ENCODE measurements at places on chromosomes 11 and 22.
A peak's percentile ranks its signal among the peaks of the same experiment; 100 is the strongest.

GRCh38 chr11:68326334-68327215, 14.2 kb downstream of the LRP5 start:
- no peak for DNase-seq

DNA sequence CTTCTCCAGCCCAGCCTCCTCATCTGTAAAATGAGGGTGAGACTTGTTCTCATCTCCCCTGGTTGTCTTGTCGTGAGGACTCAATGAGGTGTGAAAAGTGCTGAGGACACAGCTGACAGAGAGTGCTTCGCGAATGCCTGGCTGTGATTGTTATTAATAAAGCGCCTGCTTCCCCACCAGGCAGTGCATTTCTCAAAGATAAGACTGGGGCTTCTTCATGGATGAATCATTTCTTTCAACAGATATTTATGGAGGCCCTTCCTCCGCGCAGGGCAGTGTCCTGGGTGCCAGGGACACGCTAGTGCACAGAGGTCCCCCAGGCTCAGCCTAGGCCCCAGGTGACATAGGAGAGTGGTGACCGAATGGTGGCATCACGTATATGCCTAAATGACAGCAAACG, 34.3 kb upstream of the SHISAL1 start:
- no peak for DNase-seq

- no peak for DNase-seq
These were observed 98.7 kb downstream of the ADAMTS15 start for GRCh38 chr11:130546901-130547694.

- no peak for DNase-seq
These were observed 6.1 kb upstream of the CD59 start for GRCh38 chr11:33742249-33742851.

DNA sequence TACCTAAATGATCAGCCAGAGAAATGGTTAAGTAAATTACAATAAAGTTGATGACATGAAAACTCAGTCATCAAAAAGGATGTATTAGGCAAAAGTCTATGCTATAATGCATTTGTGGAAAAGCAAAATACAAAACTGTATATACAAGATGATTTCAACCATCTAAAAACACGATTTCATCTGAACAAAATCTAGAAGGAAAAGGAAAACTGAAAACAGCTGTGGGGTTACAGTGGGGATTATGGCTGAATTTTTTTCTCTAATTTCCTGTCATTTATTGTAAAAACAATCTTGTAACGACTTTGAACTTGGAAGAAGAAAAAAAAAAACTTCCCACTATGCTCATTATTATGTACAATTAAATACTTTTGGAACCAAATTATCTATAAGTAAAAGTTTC, 30.3 kb downstream of the CHEK2 start:
- no peak for DNase-seq

DNA sequence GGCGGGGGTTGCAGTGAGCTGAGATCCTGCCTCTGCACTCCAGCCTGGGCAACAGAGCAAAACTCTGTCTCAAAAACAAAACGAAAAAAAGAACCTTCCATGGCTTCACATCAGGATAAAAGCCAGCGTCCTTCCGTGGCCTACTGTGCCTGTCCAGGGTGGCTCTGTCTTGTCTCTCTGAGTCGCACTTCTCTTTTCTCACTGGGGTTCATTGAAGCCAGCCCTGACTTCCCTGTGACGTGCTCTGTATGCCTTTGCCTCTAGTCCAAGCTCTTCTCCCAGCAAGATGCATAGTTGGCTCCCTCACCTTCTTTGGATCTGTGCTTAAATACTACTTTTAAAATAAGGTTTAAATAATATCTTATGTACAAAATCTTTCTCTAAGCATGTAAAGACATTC, 11.6 kb downstream of the ATXN10 start:
- no peak for DNase-seq

GRCh38 chr11:69921128-69922014, 102.2 kb upstream of the FGF3 start:
- DNase-seq, result no peak

GRCh38 chr11:109435121-109435742, 13.2 kb downstream of the C11orf87 start:
- DNase-seq, result no peak

DNA sequence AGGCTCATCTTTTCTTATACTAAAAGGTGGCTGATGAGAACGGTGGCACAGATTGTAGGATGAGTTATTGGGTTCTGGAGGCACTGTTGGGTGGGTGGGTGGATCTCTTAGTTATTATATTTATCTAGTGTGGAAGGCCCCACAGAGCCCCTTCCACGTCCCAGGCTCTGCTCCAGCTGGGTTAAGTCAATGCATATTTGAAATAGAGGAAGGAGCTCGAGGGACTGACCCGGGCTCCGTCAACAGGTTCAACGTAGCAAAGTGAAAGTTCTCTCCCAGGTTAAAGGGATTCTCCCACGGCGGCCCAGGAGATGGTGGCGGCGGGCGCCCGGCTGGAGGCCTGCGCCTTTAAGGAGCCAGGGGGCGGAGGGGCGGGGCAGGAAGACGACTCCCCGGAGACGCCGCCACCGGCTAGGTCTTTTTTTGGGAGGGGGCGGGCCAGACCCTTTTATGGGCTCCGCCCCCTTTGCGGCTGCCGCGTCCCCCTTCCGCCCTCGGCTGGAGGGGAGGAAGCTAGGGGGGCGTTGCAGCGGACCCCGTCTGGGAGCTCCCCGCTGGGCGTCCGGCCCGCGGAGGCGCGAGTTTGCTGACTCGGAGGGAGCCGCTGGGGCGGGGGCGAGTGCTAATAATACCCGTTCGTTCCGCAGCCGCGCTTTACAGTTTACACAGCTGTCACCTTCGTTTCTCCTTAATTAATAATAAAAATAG, 1.5 kb upstream of the INPPL1 start:
- peak; percentile 94 for DNase-seq

- peak; percentile 38 for DNase-seq
These were observed 15.6 kb upstream of the CYP2R1 start for GRCh38 chr11:14907411-14908213.

DNA sequence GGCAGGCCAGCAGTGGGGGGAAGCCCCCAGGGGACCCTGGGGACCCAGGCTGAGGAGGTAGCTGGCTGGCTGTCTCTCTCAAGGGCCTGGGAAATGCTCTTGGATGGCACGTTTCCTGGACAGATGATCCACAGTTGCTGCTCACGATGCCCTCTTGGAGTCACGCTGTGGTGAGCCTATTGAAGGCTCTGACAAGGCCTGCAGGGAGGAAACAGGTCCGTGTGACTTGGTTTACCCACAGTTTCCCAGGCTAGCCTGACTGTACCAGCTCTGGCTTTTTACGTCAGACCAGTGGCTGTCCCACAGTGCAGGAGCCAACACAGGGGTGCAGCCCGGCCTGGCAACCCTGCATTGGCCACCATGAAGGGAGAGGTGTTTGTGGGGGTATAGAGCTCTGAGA, 29.2 kb upstream of the PPARA start:
- no peak for DNase-seq

DNA sequence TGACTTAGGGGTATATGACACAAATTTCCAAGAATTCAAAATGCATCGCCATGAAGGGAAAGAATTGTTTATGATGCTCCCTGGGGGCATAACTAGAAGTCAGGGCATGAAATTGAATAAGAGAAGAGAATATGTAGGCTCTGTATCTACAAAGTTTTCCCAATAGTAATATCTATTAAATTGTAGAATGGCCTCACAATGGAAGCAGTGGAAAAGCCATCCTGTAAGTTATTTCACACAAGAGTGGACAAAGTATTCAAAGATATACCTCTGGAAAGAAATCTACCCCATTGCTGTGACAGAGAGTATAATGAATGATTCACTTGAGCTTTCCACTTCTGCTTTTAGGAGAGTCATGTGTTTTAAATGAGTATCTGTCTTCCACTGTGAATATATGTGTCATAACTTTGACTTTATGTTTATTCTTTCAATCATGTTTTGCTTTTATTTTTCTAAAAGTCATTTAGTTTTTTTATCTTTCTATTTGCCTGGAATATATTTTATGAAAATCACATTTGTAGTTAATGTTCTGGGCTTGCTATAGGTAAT, 65.7 kb upstream of the DDI1 start:
- no peak for DNase-seq

DNA sequence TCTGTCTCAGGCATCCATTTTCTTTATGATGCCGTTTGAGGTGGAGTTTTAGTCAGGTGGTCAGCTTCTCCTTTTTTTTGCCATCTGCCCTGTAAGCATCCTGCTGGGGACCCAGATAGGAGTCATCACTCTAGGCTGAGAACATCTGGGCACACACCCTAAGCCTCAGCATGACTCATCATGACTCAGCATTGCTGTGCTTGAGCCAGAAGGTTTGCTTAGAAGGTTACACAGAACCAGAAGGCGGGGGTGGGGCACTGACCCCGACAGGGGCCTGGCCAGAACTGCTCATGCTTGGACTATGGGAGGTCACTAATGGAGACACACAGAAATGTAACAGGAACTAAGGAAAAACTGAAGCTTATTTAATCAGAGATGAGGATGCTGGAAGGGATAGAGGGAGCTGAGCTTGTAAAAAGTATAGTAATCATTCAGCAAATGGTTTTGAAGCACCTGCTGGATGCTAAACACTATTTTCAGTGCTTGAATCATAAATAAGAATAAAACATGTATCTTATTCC, 10.9 kb upstream of the HBE1 start:
- peak; percentile 53 for DNase-seq

DNA sequence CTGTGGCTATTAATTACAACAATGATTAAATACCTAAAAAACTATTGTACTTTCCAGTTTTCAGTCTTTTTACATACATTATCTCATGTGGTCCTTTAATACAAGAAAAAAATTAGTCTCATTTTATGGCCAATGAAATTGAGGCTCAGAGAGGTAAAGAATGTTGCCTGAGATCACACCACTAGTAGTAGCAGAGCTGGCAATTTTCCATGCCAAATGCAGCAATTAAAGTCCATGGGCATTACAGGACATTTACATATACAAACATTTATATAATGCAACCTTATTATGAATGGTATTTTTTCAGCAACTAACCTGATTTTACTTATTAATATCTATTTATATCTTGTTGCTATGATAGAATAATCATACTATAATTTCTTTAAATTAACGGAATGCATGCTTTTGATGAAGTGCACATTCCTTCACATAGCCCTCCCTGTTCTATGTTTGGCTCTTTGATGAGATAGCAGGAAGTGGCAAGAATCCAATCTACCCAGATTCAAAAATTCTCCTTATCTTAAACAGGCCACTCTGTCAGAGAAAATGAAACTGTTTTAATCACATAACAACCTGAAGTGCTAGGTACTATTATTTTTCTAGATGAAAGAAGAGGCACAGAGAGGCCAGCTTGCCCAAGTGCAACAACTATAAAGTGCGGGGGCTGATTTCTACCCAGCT, 120.9 kb upstream of the LDLRAD3 start:
- DNase-seq, result no peak
